ENCODE measurements at places on chromosomes 3 and 15. TPM values are rescaled to one million over a fixed set of nuclear protein-coding genes. Genes with fewer than 3 reads are reported as not detected.

GRCh38 chr3:126911162-126912026 is 71.5 kb upstream of the PLXNA1 start:
- DNase-seq, result no peak

DNA sequence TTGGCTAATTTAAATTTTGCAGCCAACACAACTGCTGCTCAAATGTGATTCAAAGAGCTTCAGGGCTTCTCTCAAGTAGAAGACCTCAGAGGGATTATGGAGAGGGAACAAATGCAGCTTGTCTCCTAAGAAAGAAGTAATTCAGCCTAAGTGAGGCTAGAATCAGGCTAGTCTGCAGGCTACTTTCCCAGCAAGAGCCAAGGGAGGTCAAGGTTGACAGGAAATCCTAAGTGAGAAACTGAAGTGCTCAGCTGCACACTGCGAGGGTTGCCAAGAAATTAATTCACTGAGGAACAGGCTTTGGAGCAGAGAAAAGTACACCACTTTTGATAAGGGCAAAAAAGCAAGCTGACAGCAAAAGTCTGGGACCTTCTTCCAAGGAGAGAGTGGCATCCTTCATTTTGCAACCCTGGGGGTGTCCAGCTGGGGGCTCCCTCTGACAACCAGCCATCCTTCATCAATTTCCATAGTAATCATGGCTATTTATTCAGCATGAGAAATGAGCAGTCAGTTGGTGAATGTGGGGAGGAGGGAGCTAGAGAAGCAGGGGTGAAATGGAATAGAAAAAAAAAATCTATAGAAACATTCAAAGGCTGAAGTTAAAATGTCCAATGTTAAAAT is 646.4 kb upstream of the ADAMTS9 start:
- no peak for DNase-seq

- no peak for DNase-seq
Observed at GRCh38 chr15:49040151-49040550, 6.1 kb downstream of the SECISBP2L start.

DGKG gene
- total RNA-seq, result 1.7 TPM

PHC3 gene
- total RNA-seq, result 52.6 TPM

ITIH3 gene
- 17.8 TPM for total RNA-seq

DNA sequence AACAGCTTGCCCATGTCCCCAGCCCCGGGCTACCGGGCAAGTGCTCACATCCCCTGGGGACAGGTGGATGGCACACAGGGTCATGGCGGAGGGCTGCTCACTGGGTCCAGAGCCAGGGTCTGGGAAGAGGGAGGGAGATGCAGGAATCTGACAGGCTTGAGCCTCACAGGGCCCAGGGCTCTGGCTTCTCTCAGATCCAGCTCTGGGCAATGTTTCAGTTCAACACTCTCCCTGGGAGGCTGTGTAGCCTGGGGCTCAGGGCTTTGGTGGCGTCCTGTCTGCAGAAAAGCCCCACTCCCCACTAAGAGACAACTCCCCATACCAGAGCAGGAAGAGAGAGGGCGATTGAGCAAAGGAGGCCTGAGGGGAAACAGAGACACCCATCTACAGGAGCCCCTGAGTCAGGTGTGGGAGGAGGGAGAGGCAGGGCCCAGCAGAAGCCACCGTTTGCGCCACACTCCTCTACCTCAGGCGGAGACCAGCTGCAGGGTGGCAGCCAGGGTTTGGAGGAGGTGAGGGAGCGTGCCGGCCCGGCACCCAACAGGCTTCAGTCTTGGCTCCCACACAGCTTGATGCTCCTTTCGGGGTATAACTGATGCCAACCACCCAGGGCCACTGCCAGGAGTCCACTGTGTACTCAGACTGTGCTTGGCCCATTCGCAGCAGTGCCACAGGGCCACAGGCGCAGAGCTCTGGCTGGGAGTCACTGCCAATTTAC is 16.8 kb upstream of the SRP14 start:
- DNase-seq, result no peak

C3orf22 gene
- not detected for total RNA-seq

ARPP19 gene
- total RNA-seq, result 160 TPM

DNA sequence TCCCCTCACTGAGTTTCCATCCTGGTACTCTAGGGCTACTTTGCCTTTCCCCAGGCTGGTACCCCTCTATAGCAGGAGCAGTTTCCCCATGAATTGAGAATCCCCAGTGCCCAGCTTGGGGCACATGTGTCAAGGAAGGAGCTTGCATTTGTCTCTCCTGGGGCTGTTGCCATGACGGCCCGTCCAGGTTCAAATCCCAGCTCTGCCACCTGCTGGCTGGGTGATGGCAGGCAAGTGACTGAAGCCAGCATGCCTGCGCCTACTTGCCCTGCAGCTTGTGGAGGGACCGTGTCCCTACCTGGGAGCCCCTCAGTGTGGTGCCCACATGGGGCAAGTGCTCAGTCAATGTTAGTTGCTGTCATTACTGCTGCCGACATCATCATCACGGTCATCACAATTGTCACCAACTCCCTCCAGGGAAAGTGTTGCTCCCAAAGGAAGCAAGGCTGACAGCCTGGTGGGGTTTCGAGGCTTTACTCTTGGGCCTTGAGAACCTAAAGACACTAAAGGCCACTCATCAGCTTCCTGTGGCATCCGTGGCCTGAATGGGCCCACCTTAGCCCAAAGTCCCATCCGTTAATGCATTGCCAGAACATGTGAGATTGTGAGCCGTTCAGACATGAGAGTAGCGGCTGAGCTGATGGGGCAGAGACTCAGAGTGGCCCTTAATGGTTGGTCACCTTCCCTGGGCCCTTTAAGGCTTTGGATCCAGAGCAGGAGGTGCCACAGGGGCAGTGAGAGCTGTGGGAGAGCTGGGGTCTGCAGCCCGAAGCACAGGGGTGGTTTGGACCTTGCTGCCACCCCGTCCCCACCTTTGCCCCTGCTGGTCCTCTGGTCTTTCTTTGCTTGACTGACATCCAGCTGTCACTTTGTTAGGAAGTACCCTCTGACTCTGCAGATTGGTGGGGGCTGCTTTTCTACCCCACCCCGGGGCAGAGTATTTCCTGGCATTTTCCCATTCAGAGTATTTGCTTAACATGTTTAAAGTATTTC is 144.4 kb downstream of the DNAJB8 start:
- no peak for DNase-seq

HDDC3 gene
- total RNA-seq, result 10.8 TPM

DNA sequence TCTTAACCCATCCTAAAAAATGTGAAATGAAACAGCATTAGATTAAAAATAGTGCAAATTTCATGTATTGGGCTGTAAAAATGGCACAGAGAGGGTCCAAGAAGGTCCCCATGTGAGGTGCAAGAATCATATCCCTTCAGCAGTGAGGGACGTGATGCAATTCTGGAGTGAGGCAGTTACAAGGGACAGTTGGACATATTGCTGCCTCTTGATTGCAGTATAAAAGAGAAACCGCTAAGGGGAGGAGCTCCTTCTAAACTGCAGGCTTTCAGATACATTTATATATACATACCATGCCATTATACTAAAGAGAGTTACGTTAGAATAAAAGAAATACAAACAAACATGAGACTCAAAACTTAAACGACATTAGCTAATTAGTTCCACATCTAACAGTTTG is 304.2 kb upstream of the CTNNB1 start:
- no peak for DNase-seq

GRCh38 chr3:38147421-38147820 is 9.0 kb downstream of the MYD88 start:
- no peak for DNase-seq

CCDC39 gene
- not detected for total RNA-seq

DNA sequence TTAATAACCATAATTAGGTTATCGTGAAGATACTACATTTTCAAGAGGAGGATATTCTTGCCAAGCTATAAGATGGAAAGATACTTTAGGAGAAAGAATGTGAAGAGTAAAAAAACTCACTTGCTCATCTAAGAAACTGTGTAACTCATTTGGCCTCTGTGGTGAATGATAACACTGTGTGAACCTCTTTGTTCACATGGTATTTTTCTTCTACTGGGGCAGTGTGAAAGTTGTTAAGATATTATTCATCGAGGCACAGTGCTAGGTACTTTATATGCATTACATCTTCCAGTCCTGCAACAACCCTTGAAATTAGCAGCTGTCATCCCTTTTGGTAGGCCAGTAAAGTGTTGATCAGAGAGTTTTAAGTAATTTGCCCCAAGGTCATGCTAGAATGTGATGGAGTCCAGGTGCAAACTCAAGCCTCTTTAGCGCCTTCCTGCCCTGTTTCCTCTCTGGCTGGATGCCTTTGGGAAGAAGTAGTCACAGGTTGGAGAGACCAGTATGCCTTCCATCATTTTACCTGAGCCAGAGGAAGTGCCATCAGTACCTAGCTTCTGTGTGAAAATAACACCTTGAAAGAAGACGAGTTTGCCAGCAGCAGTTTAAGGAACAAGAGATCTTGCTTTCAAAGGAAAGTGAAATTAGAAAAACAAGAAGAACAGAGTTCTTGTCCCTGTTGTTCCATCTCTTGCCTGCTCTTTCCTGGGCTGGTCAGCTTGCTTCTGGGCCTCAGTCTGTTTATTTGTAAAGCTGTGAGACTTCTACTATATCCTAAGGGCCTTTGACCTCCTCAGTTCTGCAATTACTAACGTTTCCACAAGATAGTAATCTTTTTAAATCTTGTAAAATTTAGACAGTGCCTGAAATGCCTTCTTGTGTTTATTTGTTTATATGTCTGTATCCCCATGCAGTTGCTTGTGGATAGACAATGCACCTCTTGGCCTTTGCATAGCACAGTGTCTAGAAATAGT is 179.3 kb downstream of the FNDC3B start:
- no peak for DNase-seq

- no peak for DNase-seq
Observed at GRCh38 chr15:67899596-67900283, 59.9 kb upstream of the RNU6-1 start.

- DNase-seq, result no peak
Observed at GRCh38 chr15:48962662-48963523, 826 bp downstream of the SHC4 start.

All from chondrocyte (in vitro differentiated cells).